Right renal cortex interstitium (tissue), 3 donors: ENCODE measurements at places on chromosomes 16 and 17. TPM values are rescaled to one million over a fixed set of nuclear protein-coding genes. Genes with fewer than 3 reads are reported as not detected.
A peak's percentile ranks its signal among the peaks of the same experiment; 100 is the strongest.

DNA sequence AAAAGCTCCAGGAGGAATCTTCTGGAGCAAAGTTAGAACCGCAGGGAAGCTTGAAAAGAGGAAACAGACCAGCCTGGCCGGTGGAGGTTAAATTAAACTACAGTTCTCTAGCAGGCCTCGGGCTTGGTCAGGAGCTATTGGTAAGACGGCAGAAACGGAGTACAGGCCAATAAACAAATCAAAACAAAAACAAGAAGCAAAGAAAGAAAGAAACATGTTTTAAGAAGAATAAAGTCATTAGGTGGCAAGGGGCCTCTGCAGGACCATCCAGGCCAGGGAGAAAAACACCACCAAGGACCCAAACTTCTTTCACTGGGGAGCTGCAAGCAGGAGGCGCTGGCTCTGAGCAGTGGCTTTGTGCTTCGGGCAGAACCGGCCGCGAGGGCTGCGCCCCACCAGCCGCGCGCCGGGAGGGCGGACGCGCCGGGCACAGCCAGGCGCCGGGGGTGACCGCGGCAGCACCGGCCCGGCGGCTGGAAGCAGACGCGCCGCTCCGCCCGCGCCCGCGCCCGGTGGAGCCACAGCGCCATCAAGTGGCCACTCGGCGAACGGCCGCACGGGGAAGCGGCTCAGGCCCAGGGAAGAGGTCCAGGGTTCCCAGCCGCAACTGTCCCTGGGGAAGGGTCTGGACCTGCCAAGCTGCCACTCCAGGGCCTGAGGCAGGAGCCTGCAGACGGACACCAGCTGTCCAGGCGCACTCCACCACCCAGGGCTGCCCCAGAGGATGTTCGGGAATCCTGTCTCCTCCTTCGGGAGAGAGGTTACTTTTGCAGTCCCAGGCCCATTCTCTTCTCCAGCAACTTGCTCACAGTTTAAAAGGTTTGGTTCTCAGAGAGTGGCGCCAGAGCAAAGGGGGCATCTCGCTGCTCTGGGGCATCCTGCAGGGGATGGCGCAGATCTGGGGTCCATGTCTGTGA is 419.4 kb downstream of the SOX9 start:
- peak; percentile 48 for DNase-seq

DNA sequence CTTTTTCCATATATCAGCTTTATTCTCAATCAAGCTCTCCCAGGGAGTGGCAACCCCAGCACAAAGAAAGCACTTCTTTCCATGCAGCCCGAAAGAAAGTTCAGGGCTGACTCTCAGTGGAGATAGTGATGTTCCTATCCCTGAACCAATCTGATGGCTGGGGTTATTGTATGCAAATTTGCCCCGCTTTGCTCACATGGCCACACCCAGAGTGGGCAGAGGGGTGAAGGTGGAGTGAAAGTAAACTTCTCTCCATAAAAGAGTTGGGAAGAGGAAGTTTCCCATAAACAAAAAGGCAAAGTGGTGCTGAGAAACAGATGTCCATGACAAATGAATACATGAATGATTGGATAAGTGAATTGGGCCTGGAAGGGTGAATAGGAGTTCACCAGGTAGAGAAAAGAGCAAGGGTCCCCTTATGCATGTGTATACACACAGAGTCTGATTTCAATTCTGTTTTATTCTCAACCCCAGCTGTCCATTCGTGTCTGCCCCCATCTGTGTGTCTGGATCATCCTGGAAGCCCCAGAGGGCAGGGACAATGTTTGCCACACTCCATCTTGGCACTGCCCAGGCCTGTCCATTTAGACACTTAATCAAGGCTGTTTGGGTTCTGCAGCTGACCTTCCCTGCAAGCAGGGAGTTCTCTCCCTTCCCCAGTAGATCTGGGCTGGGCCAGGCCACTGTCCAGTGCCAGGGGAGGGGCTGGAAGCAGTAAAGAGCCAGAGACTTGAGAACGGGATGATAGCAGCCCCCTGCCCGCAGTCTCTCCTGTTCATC is 14.1 kb upstream of the NGFR start:
- no peak for DNase-seq

- no peak for DNase-seq
Measured at GRCh38 chr16:55250701-55251100, 73.3 kb upstream of the IRX6 start.

- DNase-seq: no peak
Measured at GRCh38 chr16:10852948-10853347, 24.1 kb upstream of the CIITA start.

GRCh38 chr17:29613352-29613837 is 9.3 kb downstream of the CORO6 start:
- DNase-seq: peak; percentile 84

- DNase-seq: no peak
Measured at GRCh38 chr17:527247-527646, 174.6 kb upstream of the RPH3AL start.

- DNase-seq: no peak
Measured at GRCh38 chr17:55706808-55707773, 15.6 kb downstream of the TMEM100 start.

GRCh38 chr17:46809110-46809571 is 9.4 kb downstream of the WNT3 start:
- DNase-seq: no peak

DNA sequence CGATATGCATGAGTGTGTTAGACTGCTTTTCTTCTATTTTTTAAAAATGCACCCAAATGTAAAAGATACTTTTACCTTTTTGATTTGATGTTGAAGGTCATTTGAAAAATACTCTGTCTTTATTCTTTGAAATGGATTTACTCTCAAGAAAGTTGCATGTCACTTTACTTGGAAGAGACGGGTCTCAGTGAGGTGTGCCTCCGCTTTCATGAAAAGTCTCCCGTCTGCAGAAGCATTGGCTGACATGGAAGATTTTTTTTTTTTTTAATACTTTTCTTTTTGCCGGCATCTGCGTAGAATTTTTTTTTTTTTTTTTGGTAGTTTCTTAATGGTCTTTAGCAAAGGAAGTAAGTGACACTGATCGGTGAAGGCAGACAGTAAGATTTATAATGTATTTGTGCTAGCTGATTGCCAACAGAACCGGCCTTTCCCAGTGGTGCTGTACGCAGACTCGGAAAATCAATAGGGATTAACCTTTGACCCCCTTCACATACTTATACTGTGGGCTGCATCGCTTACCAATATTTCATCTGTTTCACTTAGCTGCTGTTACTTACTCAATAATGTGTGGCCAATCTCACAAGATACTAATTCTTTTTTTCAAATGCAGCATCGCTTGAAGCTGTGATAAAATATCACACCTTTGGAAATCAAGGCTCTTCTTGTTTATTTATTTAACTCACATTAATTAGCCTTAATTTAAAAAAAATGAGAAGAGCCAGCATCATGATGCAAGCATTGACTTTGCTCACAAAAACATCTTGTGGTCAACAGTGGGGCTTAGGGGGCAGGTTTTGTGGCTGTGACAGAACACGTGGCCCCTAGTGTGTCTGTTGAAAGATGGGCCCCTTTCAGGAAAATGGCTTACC is 383.9 kb downstream of the WWOX start:
- no peak for DNase-seq

- DNase-seq: no peak
Measured at GRCh38 chr17:81576621-81577277, 24.6 kb upstream of the FAAP100 start.

DNA sequence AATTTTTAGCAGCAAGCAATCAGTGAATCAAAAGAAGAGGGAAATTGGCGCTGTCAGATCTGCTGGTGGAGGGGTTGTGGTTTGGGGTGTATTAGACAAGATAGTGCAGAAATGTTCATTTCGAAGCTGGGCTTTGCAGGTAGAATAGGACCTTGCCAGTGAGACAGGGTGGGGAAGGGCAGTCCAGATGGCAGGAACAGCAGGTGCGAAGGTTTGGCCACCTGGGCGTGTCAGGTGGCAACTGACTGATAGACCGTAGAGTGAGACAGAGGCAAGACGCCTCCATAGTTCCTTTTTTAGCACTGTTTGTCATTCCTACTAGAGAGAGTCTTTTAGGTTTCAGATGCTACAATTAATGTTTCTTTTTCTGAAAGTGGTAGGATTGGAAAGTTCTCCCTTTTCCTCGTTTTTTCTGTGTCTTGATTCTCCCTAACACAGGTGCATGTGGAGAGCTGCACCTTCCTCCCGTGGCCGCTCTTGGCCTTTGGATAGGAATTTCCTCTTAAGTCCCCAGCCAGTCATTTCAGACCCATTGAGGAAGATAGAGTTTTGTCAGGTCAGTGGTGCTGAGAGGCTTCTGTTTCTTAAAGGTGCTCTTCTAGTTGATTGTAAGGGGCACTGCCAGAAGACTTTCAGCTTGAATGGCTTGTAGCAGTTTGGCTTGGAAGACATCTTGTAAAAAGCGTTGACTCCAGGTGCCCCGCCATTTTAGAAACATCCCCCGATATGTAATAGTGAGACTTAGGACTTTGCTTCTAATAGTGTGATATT is 315.6 kb downstream of the SNX29 start:
- no peak for DNase-seq

- no peak for DNase-seq
Measured at GRCh38 chr17:32660496-32660985, 173.7 kb downstream of the CDK5R1 start.

- DNase-seq: no peak
Measured at GRCh38 chr16:20364051-20364450, 11.5 kb upstream of the UMOD start.

DNA sequence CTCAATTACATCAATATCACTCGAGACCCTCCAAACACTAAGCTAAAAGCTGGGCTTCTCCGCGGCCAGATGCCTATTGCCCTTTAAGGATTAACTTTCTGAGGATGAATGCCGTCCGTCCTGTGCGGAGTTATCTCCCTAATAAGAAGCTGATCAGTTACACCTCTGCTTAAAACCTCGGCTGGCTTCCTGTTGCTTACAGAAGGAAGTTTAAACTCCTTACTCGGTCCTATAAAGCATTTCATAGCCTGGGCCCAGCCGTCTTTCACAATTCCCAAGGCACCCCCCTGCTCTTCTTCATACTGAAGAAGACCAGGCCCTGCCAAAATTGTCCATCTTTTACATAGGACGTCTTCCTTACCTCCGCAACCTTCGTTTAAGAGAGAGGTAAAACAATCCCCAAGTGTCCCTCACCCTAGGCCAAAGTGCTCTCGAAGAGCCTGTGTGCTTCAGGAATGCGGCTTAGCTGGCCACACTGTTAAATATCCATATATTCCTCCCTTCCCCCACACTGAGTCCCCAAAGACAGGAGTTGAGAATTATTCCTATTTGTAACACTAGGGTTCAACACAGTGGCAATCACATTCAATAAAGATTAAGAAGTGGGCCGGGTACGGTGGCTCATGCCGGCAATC is 112.6 kb upstream of the IRX5 start:
- no peak for DNase-seq

- DNase-seq: no peak
Measured at GRCh38 chr16:8634991-8635736, 13.7 kb downstream of the METTL22 start.

- DNase-seq: no peak
Measured at GRCh38 chr17:45895304-45895968, 1.1 kb downstream of the MAPT start.

- DNase-seq: no peak
Measured at GRCh38 chr16:58459344-58460218, 40.4 kb upstream of the NDRG4 start.

DNA sequence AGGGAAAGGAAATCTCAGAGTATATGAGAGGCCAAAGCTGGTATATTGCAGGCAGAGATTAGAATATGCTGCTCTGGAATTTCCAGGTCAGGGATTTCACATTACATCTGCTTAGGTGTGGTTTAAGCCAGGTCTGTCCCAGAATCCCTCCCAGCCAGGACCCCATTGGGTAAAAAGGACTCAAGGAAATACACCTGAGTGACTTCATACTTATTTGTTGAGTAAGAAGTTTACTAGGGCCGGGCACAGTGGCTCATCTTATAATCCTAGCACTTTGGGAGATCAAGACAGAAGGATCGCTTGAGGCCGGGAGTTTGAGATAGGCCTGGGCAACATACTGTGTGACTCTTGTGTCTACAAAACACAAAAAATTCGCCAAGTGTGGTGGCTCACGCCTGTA is 7.2 kb downstream of the PIPOX start:
- no peak for DNase-seq

GRCh38 chr17:36504156-36504545 is 17.7 kb downstream of the ZNHIT3 start:
- DNase-seq: no peak

- DNase-seq: no peak
Measured at GRCh38 chr16:83296505-83296904, 511.3 kb upstream of the HSBP1 start.

Gene PLEKHH3
- 11.0 TPM for polyA plus RNA-seq

Gene SPATA22
- polyA plus RNA-seq: 1.1 TPM

Gene KRTAP1-1
- polyA plus RNA-seq: not detected

Gene ATP2A3
- polyA plus RNA-seq: 4.8 TPM

Gene MRTFB
- polyA plus RNA-seq: 33.6 TPM

Gene TEKT5
- 0.24 TPM for polyA plus RNA-seq

Gene KCNH4
- not detected for polyA plus RNA-seq

Gene SPHK1
- polyA plus RNA-seq: 2.5 TPM

Gene MSLN
- polyA plus RNA-seq: 24.9 TPM

Gene NPIPB8
- polyA plus RNA-seq: not detected

Gene KRT38
- polyA plus RNA-seq: not detected

Gene KDM6B
- 17.9 TPM for polyA plus RNA-seq

Gene IL17C
- not detected for polyA plus RNA-seq

Gene ALDH3A1
- polyA plus RNA-seq: 0.82 TPM

Gene EFCAB5
- 2.1 TPM for polyA plus RNA-seq

Gene C1QTNF8
- not detected for polyA plus RNA-seq

Gene MGAT5B
- 1.1 TPM for polyA plus RNA-seq
